Breast epithelium (tissue), 4 donors: ENCODE measurements at places on chromosomes 12 and 14.

DNA sequence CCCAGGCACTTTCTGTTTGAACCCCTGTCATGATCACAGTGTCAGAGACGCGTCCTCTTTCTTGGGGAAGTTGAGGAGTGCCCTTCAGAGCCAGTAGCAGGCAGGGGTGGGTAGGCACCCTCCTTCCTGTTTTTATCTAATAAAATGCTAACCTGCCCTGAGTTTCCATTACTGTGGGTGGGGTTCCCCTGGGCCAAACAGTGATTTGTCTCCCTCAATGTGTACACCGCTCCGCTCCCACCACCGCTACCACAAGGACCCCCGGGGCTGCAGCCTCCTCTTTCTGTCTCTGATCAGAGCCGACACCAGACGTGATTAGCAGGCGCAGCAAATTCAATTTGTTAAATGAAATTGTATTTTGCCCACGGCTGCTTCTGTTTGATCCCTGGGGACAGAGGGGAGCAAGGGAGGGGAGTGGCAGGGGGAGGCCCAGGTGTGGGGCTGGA is 5.1 kb downstream of the SHMT2 start:
- DNase-seq = no peak

GRCh38 chr12:102990419-102990818 is 32.9 kb downstream of the ASCL1 start:
- no peak for DNase-seq

DNA sequence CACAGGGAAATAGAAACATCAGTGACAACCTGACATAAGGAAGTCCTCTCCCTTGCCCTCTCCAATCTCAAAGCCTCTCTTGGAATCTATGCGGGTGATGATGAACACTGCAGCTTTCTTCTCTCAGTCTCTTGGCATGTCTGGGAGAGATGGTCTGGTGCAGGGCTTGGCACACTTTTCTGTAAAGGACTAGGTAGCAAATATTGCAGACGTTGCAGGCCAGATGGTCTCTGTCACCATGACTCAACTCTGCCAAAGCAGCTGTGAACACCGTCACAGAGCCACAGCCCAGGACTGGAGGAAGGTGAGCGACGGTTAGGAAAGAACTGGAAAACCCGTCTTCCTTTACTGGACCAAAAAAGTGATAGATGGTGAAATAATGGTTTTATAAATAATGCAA is 591.0 kb upstream of the TMEM132C start:
- no peak for DNase-seq

- no peak for DNase-seq
Observed at GRCh38 chr12:6765048-6765633, 1.0 kb upstream of the PTMS start.

DNA sequence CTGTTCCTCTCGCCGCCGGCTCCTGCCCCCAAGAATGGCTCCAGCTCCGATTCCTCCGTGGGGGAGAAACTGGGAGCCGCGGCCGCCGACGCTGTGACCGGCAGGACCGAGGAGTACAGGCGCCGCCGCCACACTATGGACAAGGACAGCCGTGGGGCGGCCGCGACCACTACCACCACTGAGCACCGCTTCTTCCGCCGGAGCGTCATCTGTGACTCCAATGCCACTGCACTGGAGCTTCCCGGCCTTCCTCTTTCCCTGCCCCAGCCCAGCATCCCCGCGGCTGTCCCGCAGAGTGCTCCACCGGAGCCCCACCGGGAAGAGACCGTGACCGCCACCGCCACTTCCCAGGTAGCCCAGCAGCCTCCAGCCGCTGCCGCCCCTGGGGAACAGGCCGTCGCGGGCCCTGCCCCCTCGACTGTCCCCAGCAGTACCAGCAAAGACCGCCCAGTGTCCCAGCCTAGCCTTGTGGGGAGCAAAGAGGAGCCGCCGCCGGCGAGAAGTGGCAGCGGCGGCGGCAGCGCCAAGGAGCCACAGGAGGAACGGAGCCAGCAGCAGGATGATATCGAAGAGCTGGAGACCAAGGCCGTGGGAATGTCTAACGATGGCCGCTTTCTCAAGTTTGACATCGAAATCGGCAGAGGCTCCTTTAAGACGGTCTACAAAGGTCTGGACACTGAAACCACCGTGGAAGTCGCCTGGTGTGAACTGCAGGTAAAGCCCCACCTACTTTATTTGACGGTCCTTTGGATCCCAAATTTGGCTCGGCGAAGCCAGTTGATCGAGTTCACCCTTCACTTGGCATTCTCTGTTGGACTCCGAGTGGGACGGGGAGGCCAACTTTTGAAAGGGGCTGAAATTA is 1.5 kb downstream of the WNK1 start:
- DNase-seq = peak; percentile 30

DNA sequence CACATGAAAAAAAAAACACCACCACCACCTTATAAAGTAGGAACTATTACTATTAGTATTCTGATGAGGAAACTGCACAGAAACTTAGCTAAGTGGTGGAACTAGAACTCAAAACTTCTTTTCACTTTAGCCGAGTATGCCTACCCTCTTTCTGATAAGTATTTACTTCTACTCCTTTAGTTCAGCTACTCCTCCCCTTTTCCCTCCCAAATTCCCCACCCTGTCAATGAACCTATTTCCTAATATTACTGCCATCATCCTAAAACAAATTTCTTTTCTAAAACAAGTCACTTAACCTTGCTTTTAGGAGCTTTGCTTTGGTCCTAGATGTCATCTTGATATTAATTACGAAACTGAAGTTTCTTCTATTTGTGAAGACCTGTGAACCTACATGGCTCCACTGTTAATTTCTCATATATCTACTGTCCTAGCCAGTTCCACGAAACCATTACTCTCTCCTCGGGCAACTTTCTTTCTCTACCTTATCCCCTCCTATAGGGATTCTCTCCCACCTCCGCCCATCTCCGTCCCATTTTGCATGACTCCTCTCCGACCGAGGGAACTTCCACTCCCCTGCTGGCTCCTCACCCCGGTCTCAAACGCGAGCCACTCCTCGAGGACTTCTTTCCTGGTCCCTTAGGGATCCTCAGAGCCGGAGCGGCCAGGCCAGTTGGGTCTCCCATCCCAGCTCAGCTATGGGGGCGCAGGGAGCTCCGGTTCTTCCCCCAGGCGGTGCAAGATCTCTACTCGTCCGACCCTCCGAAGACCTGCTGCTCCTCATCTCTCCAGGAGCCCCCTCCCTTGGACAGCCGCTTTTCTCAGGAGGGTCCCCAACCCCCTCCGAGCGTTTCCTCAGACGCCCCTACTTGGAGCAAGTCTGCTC is 1.1 kb downstream of the NUMB start:
- peak; percentile 56 for DNase-seq

- no peak for DNase-seq
Observed at GRCh38 chr12:124514145-124514995, 53.0 kb downstream of the NCOR2 start.

DNA sequence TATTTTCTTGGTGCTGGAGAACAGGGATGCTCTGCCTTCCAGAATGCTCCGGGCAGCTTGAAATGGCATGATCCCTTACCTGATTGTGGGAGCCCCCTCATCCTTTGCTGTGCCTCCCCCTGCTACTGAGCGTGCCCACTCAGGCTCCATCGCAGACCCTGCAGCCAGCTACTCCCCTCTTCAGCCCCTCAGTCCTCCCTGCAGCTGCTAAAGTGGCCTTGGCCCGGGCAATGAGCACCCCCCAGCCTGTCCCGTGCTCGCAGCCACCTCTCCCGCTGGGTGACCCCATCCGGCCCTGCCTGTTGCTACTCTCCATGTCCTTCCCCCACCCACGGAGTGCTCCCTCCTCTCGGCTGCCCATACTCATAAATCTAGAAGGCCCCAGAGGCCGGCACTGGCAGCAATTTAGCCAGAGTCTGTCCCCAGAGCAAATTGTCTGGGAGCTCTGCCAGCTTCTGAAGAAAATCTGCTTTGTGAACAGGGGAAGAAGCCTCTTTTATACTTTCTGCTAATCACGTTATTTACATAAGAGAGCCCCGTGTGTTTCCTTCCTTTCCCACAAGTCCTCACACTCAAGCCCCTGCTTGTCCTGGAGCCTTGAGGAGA is 143.7 kb upstream of the FRMD6 start:
- peak; percentile 68 for DNase-seq

DNA sequence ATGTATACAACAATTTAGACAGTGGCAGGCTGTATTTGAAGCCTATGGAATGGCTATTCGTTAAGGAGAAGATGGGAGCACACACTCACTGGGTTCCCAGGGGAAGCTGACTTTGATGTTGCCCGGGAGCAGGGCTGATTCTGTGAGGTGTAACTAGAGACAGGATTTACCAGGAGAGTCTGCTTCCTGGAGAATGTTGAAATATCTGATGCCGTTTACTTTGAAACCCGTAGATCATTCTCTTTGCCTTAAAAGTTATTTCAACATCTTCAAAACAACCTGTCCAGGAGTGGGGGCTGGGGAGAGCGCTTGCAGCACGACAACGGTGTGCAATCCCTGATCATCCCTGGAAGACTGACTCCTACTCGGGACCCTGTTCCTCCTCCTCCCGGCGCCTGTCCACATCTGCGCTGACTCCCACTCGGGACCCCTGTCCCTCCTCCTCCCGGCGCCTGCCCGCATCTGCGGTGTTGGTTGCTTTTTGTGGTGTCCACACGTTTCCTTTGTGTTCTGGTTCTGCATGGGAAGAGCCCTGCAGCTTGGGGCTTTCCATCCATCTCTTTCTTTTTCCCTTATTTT is 72.6 kb downstream of the AACS start:
- DNase-seq = no peak

- no peak for DNase-seq
Observed at GRCh38 chr12:121025442-121026226, 9.3 kb upstream of the C12orf43 start.

DNA sequence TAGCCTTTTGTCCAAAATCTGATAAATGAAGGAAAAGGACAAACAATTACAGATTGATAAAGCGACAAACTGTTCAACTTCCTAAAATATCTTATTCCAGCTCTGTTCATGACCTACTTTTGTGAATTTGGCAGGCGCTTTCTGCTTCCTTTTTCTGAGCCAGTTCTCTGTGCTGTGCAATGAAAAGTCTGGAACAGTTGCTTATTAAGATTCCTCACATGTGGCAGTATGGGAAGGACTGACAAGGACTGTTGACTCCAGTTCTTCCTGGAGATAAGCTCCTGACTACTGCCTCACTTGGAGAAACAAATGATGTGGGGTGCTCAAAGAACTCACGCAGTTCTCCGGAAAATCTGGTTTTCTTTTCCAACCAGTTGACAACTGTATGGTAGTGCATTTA is 58.3 kb upstream of the ANP32D start:
- DNase-seq = no peak

GRCh38 chr14:35814371-35815005 is 5.4 kb upstream of the RALGAPA1 start:
- no peak for DNase-seq

GRCh38 chr14:34237081-34237480 is 225.0 kb downstream of the SPTSSA start:
- no peak for DNase-seq

- no peak for DNase-seq
Observed at GRCh38 chr14:52902971-52903619, 47.8 kb downstream of the FERMT2 start.

GRCh38 chr12:52662093-52662917 is 10.3 kb upstream of the KRT2 start:
- no peak for DNase-seq

- no peak for DNase-seq
Observed at GRCh38 chr14:77880056-77880455, 80.1 kb downstream of the ADCK1 start.

- no peak for DNase-seq
Observed at GRCh38 chr14:95679998-95680735, 6.1 kb upstream of the TCL1B start.

DNA sequence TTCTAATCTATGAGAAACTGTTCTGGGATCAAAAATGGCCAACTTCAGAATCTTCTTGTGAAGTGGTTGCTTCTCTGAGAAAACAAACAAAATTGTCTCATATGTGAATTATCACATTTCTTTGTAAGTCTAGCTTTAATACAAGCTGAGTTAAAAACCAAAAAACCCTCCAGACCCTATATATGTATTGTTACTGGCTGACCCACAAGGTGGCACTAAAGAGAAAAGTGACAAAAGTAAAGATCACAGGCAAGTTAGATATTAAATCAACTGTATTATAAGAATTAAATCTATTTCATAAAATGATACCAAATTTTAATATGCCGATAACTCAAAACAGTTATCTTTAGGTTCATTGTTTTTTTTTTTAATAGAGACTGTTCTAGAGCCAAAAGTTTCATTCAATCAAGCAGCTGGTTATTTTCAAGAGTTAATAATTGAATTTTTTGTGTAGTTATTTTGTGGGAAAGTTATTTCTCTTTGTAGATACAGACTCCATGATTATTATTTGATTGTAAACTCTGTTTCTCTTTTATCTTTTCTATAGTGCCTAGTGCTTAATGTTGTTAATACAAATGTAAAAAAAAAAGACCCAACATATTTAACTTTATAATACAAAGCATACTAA is 7.5 kb upstream of the TRHDE start:
- no peak for DNase-seq

- DNase-seq = no peak
Observed at GRCh38 chr12:10366875-10367274, 23.0 kb downstream of the KLRK1 start.

- no peak for DNase-seq
Observed at GRCh38 chr12:95640516-95640915, 89.2 kb upstream of the USP44 start.

DNA sequence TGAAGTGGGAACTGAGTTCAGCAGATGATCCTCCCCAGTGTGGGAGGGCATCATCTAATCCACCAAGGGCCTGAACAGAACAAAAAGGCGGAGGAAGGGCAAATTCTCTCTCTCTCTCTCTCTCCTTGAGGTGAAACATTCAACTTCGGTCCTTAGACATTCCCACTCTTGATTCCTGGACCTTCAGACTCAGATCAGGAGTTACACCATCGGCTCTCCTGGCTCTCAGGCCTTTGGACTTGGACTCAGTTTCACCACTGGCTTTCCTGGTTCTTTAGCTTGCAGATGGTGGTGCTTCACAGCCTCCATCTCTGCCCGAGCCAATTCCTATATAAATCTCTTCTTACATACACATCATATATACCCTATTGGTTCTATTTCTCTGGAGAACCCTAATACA is 73.2 kb downstream of the SPPL3 start:
- DNase-seq = no peak

GRCh38 chr14:68210729-68211299 is 391.2 kb downstream of the RAD51B start:
- no peak for DNase-seq

GRCh38 chr12:62251609-62251958 is 8.6 kb upstream of the USP15 start:
- no peak for DNase-seq

DNA sequence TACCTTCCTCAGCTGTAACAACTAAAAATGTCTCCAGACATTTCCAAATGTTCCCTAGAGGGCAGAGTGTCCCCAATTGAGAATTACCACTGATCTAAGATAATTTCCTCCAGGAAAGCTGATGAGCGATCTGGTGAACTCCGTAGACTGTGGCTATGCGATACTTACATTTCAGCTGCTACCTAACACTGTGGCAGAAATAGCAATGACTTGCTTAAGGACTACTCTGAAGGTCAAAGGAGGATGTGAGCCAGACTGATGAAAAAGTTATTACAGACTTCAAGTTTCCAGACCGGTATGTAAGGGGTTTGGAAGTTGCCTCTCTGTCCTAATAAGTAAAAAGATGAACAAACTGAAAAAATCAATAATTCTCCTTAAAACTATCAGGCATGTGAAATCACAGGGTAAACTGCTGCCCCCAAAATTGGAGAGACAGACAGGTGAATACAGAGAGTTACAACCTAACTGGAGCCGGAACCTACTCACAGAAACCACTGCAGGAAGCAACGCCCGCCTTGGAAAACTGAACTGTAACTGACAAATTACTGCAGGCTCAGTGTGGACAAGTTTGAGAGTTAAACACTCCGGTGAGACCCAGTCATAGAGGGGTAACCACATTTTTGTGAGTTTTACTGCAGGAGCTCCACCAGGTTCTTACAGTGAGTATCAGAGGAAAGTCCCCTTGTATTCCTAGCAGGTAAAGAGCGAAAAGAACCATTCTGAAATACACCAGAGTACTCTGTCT is 60.0 kb upstream of the PARP11 start:
- no peak for DNase-seq
